Astrocyte of the hippocampus (primary cell): ENCODE measurements at places on chromosomes 16 and 17.

GRCh38 chr17:9360677-9361081 lies 214.9 kb downstream of the STX8 start:
- peak; percentile 46 for DNase-seq

DNA sequence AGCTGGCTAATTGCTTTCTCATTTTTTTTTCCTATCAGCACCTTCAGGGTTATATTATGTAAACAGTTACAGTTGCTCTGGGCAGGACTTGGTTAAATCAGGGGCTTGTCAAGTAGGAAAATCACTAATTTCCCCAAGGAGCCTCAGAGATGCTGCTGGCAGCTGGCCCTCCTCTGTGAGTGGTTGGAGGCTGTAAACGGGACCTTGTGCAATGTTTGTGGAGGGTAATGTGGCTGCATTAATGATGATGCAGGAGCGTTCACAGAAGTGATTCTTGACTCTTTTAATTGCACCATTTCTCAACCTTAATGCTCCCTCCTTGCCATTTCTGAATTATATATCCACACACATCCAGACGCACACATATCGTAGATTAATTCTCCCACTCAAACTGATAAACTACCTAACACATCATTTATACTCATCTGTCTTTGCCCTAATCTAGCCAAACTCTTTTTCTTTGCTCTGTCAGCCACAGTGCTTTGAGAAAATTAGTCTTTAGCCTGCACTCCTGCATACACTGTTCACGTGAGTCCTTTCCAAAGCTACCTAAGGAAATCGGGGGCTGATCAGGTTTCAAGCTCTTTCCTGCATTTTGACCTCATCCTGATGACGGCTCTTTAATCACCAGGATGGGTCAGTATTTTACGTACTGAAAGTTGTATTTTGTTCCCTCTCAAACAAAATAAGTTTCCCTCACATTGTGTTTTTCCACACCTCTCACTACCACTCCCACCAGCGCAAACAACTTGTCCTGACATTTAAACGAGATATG lies 154.4 kb upstream of the PIRT start:
- no peak for DNase-seq

GRCh38 chr16:23274968-23275367 lies 27.1 kb upstream of the SCNN1B start:
- no peak for DNase-seq

- DNase-seq = no peak
These were observed 157.4 kb downstream of the IRX5 start for GRCh38 chr16:55088098-55088497.

- no peak for DNase-seq
These were observed 53.5 kb downstream of the TIMM22 start for GRCh38 chr17:1050246-1050995.

DNA sequence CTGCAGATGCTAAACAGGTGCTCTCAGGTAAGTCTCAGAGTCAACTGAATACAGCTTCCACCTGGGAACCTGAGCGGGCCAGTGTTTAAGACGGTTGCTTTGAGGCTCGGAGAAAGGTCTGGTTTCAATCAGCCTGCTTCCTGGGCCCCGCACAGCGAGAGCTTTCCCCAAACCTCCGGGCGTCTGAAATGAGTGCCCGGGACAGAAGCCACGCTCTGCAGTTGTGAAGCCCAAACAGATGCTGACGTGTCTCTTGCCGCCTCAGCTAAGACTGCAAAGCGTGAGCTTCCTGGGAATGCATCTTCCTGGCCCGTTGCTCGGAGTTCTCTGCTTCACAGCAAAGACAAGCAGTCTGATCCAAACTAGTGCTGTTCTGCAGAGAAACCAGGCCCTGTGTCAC lies 36.7 kb downstream of the PLXDC1 start:
- no peak for DNase-seq

DNA sequence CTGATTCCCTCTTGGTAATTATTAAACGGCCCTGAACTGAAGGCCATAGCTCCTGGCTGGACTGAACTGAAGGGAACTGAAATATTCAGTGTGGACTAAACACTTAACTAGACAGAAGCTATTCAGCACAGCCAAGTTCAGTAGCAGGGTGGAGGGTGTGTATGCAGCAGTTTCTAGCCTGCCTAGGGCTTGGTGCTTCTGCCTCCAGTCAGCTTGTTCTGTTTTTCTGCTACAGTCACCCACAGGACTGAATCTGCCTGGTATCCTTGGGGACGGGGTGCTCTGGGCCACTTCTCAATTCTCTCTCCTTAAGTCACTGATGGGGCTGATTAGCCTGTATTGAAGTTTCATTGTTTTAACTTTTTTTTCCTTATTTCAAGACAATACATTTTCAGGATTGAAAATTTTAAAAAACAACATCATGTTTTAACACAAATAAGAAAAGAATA lies 77.1 kb downstream of the WWP2 start:
- no peak for DNase-seq
